ENCODE measurements at places on chromosomes 6 and 20.

DNA sequence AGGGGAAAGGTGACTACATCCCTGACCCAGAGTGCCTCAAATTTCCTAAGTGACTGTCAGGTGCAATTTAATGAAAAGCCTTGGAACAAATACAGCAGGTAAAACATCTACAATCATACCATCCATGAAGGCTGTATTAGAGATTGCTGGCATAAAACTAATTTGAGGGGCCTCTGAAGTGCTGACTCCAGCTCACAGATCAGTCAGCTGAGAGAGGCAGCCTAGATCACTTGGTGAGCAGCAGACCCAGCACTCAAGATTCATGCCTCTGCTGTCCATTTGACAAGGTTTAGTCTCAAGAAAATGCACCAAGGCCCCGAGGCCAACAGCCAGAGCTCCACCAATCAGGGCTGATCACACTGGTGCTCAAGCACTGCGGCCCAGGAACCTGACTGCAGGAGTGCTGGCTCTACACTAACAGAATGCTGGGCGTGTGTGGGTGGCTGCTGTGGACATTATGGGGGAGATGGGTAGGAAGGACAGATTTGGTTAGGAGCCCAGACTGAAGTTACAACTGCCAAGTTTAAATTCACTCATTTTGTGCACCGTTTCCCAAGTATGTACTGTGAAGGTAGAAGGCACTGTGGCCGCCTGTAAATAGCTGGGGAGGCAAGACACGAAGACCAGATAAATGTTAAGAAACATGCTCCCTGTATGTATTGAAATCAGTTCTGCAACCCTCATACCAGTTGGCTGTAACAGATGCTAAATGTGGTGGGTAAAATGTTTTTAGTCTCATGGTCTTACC, 28.2 kb downstream of the SNX5 start:
- DNase-seq: no peak

GRCh38 chr20:50695135-50695872, 4.0 kb upstream of the RIPOR3 start:
- no peak for DNase-seq

DNA sequence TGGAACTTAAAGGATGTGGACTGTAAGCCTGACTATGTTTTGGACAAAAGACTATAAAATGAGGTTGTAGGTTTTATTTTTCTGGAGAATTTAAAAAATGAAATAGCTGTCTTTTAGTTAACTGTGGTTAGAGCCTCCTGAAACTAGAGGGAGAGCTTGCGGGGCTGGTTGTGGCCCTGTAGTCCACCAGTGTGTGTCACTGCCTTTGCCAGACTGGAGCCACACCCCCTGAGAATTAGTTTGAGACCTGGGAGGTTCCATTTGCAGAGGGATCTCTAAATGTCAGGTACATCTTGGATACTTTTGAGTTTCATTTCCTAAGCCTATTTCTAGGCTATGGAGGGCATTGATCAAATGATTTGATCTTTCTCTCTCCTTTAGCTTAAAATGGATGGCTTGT, 20.8 kb downstream of the ZC2HC1B start:
- no peak for DNase-seq

DNA sequence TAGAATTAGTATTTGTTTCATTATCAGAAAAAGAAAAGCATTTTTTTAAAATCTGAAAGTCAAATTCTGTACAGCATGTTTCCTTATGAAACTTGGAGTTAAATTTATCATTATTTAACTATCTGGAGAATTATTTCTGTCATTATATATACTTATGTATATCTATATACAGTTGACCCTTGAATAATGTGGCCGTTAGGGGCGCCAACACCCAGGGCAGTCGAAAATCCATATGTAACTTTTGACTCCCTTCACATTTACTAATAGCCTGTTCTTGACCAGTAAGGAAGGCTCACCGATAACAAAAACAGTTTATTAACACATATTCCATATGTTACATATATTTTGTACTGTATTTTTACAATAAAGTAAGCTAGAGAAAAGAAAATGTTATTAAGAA, 341.2 kb downstream of the ADGRB3 start:
- DNase-seq: no peak

All from activated CD4-positive, alpha-beta T cell treated with anti-CD3 and anti-CD28 coated beads, Interleukin-2, Interleukin-4, amounts not matched to agents 100 ng/mL and 50 ng/mL, durations not matched to agents 16 hours and 8 hours (primary cell).